Pancreas (tissue), 10 donors: ENCODE measurements at places on chromosomes 2 and 18. TPM values are rescaled to one million over a fixed set of nuclear protein-coding genes. Genes with fewer than 3 reads are reported as not detected.

Gene IL18R1
- 0.51 TPM for total RNA-seq

Gene KIF5C
- 0.88 TPM for total RNA-seq

Gene WNT10A
- 1.5 TPM for total RNA-seq

Gene RAX
- not detected for total RNA-seq

Gene SP110
- total RNA-seq, result 7.8 TPM

Gene VWC2L
- 0.09 TPM for total RNA-seq

Gene TMEM169
- total RNA-seq, result 0.49 TPM

Gene LTBP1
- total RNA-seq, result 21.2 TPM

Gene ZAP70
- total RNA-seq, result 0.42 TPM

Gene XIRP2
- 0.35 TPM for total RNA-seq

Gene CPLX4
- not detected for total RNA-seq

Gene CIB4
- total RNA-seq, result 0.62 TPM

Gene GNAL
- total RNA-seq, result 2.2 TPM

Gene OTX1
- 0.31 TPM for total RNA-seq

Gene SUMO1
- 26.1 TPM for total RNA-seq

Gene PLEKHM3
- 5.3 TPM for total RNA-seq

Gene RSAD2
- total RNA-seq, result 2.2 TPM

Gene COMMD1
- 14.8 TPM for total RNA-seq

Gene FLACC1
- total RNA-seq, result 0.52 TPM

Gene DES
- total RNA-seq, result 1.5 TPM

Gene TXNDC2
- not detected for total RNA-seq

Gene ZSWIM2
- not detected for total RNA-seq

Gene NABP1
- total RNA-seq, result 2.9 TPM

Gene SERPINB10
- total RNA-seq, result not detected

Gene RAD51AP2
- total RNA-seq, result 0.06 TPM

Gene INO80B
- 27.7 TPM for total RNA-seq

Gene SGPP2
- total RNA-seq, result 10.3 TPM

Gene BCL11A
- 13.5 TPM for total RNA-seq

Gene FEV
- total RNA-seq, result 0.69 TPM

Gene DRC1
- total RNA-seq, result not detected

Gene ALPG
- total RNA-seq, result not detected

Gene RAPH1
- 16.6 TPM for total RNA-seq

Gene RPRM
- not detected for total RNA-seq

Gene HOXD1
- 0.29 TPM for total RNA-seq

Gene ATG16L1
- 8.0 TPM for total RNA-seq

Gene PRADC1
- 16.7 TPM for total RNA-seq

Gene CYP1B1
- total RNA-seq, result 0.93 TPM

Gene EML6
- 2.6 TPM for total RNA-seq

Gene PTPN2
- total RNA-seq, result 30.5 TPM

Gene LPIN1
- total RNA-seq, result 9.8 TPM

Gene TMEM18
- total RNA-seq, result 13.2 TPM

Gene ATP5MC3
- total RNA-seq, result 72.5 TPM

Gene CABYR
- not detected for total RNA-seq

Gene CFAP53
- 0.28 TPM for total RNA-seq

Gene LRP1B
- 0.22 TPM for total RNA-seq
